Stimulated activated naive CD8-positive, alpha-beta T cell treated with anti-CD3 and anti-CD28 coated beads, Interleukin-15, amount 100 ng/mL, for 72 hours (primary cell): ENCODE measurements at places on chromosomes 5 and 9.

DNA sequence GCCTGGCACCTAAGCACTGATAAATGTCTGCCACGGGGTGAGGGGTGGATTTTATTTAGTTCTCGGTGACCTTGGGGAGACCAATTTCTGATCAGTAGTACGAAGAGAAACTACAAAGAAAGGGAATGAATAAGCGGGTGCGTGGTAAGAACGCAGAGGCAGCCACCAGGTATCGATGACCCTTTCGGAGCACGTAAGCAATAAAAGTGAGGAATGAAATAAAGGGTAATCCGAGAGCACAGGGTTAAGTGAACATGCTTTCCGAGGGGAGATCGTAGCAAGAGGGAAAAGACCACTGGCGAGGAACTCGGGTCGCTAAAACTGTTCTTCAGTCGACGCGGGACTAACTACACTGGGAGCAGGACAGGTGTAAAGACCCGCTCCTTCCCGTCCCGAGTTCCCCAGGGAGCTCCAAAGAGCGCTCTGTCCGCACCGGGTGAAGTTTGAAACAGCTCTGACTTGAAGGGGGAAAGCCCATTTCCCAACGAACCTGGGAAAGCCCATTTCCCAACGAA, 1.1 kb downstream of the ELOVL7 start:
- DNase-seq = no peak

GRCh38 chr9:81847181-81847915, 80.9 kb upstream of the SPATA31D4 start:
- DNase-seq = no peak

- DNase-seq = peak; percentile 30
Measured at GRCh38 chr9:124285903-124286291, 28.1 kb downstream of the NEK6 start.

- no peak for DNase-seq
Measured at GRCh38 chr5:43348207-43348606, 35.0 kb upstream of the HMGCS1 start.

GRCh38 chr5:168585119-168585856, 6.1 kb upstream of the PANK3 start:
- no peak for DNase-seq

GRCh38 chr5:124162767-124163532, 583.5 kb downstream of the ZNF608 start:
- no peak for DNase-seq

- no peak for DNase-seq
Measured at GRCh38 chr9:116230051-116230632, 76.6 kb downstream of the PAPPA start.

DNA sequence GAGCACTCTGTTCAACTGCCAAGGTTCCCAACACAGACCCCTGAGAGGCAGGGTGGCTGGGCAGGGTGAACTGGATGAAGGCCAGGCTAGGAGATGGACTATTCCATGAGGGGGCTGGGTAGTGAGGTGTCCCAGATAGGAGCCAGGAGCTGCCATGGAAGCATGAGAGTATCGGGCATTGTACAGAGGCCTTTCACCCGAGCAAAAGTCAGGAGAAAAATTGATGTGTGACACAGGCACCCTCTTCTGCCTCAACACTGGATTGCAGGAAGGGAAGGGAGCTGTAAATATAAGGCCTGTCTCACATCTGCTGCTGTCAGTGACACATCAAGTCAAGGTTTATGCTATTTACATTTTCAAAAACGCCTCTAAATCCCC, 74.6 kb downstream of the UBAP1 start:
- DNase-seq = no peak

DNA sequence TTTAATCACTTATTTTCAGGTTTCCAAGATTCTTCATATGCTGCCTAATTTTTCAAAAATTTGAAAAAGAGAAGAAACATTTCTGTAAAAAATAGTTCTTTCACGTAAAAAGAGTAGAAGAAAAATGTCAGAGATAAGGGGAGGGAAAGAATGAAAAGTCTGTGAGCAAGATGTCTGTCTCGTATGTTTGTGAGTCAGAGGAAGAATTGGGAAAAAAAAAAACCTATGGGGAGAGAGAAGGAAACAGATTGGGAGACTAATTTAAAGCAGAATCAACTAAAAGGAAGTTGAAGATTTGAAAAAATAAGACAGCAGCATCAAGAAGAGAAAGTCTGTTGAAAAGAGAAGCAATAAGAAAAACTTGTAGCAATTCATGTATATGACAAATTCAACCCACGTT, 456.3 kb downstream of the HINT1 start:
- no peak for DNase-seq

- no peak for DNase-seq
Measured at GRCh38 chr5:69295088-69295754, 37.4 kb downstream of the CCDC125 start.

DNA sequence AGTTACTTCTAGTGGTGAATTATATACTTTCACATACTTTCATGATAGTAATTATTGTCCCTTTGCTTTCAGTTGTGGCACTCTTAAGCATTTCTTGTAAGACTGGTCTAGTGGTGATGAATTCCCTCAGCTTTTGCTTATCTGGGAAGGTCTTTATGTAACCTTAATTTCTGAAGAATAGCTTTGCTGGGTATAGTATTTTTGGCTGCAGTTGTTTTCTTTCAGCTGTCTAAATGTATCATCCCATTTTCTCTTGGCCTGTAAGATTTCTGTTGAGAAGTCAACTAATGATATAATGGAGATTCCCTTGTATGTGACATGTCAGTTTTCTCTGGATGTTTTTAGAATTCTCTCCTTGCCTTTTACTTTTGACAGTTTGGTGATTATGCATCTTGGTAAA, 41.0 kb downstream of the TMEM38B start:
- DNase-seq = no peak

GRCh38 chr5:82817897-82818676, 259.1 kb downstream of the TMEM167A start:
- peak; percentile 14 for DNase-seq

DNA sequence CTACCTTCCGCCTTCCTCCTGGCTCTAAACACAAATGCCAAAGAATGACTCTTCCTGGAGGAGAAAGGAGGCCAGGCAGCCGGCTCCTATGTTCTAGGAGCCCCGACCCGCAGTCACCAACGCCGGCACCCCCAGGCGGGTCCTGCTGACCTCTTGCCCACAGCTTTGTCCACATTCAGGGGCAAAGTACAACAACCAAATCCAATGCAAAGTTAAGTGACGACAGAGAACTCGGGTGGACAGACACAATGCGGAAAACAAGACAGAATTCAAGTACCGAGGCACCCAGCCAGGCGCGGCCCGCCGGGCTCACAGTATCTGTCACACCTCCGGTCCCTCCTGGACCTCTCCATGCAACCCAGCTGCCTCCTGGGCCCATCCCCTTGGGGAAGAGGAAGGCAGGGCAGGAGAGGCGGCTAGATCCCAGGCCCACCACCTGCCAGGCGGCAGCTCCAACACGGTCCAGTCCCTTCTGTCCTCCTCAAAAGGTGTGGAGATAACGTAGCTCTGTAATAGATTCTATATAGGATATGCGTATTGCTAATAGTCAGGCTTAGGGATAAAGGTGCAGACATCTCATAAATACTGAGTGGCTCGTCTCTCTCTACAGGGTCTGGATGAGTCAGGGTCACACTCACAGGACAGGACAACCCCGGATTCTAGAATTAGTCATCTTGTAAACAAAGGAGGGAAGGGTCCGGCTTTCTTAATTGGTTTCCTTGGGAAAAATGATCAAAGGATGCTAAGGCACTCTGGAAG, 46.9 kb upstream of the UBAC1 start:
- DNase-seq = no peak

GRCh38 chr5:39750661-39751060, 325.9 kb upstream of the DAB2 start:
- DNase-seq = no peak

- no peak for DNase-seq
Measured at GRCh38 chr5:59097712-59098111, 514.8 kb downstream of the RAB3C start.

GRCh38 chr5:139657363-139658321, 9.5 kb downstream of the CXXC5 start:
- DNase-seq = no peak

GRCh38 chr5:176697934-176698538, 50.8 kb downstream of the TSPAN17 start:
- DNase-seq = no peak

GRCh38 chr9:135920973-135921585, 13.7 kb upstream of the CAMSAP1 start:
- no peak for DNase-seq

DNA sequence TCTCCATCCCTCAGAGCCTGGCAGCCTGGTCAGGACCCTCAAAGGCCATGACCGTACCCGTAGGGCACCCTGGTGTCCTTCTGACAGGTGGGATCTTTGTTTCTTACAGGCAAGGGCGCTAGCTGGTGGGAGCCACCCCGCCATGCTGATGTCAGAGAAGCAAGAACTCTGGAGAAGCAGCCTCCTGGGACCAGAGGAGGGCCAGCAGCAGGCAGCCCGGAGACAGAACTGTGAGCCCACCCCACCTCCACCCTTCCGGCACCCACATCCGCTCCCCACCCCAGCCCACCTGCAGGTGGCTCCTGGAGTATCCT, 42.2 kb upstream of the IL17B start:
- DNase-seq = no peak

- no peak for DNase-seq
Measured at GRCh38 chr5:143874312-143874711, 62.4 kb downstream of the HMHB1 start.

DNA sequence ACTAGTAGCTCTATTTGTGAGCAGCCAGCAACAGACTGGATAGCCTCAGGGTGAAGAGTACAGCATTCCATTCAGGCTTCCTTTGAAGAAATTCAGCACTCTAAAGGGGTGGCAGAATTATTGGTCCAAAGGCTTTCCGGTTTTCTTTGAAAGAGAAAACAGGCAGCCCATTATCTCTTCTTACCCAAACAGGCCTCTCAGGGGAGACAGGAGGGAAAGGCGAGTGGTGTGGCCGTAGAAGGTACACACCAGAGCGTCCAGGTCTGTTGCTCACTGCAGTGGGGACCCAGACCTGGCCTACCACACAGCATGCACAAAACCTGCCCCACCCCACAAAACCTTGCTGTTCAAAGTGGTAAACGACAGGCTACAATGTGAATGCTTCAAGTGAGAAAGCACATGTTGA, 83.3 kb downstream of the ZNF608 start:
- no peak for DNase-seq

GRCh38 chr5:107955321-107955720, 284.6 kb upstream of the EFNA5 start:
- no peak for DNase-seq

DNA sequence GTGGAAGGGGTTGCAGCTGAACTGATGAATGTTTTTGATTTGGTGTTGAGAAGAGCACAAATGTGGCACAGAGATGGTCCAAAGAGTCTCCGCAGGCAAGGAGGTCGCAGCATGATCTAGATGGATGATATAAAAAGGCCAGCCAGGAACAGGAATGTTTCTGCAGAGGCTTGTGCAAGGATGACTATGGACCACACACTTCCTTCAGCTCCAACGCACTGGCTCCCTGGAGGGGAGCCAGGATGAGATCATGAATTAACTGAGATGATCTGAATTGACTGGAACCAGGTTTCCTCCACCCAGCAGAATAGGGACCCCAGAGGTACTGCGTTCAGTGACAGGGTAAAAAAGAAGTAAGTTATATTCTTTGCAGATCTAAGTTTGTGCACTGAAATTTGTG, 89.0 kb downstream of the ARSB start:
- no peak for DNase-seq

GRCh38 chr9:110626101-110626829, 42.3 kb upstream of the MUSK start:
- peak; percentile 44 for DNase-seq

GRCh38 chr5:8807636-8808035, 738.2 kb downstream of the SEMA5A start:
- no peak for DNase-seq

GRCh38 chr9:22142671-22143070, 133.6 kb upstream of the CDKN2B start:
- no peak for DNase-seq

DNA sequence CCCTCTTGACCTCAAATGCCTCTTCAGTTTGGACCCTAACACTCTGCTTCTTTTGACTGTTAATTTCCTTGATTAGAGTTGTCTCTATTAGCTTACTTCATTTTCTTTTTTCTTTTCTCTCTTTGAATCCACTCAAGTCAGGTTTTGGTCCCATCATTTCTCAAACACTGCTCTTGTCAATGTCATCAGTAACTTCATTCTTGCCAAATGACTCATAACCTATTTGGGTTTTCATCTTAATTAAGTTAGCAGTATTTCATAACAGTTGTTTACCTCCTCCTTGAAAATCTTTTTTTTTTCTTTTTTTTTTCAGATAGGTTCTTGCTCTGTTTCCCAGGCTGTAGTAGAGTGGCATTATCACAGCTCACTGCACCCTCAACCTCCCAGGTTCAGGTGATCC, 119.6 kb downstream of the PARP8 start:
- no peak for DNase-seq

DNA sequence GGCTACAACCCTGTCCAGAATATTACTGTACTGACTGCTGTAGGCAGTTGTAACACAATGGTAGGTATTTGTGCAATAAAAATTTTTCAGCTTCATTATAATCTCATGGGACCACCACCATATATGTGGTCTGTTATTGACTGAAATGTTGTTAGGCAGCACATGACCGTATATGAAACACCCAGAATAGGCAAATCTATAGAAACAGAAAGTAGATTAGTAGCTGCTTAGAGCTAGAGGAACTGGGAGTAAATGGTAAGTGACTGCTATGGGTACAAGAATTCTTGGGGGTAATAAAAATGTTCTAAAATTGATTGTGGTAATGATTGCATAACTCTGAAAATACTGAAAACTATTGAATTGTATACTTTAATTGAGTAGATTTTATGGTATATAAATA, 185.7 kb downstream of the ESM1 start:
- DNase-seq = no peak

DNA sequence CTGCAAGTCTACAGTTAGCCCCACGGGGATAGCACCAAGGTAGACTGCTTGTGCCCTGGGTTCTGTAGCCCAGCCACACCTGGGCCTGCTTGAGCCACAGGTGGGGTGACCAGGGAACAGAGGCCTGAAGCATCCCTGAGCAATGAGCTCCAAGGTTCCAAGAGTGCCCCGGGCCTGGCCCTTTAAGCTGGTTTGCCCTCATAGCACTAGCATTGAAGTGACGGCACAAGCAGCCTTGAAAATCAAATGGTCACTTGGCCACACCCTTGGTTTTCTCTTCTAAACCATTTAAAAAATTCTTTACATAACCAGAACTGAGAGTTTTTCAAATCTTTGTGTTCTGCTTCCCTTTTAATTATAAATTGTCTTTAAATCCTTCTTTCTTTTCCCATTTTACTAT, 24.7 kb downstream of the FBXO10 start:
- no peak for DNase-seq

DNA sequence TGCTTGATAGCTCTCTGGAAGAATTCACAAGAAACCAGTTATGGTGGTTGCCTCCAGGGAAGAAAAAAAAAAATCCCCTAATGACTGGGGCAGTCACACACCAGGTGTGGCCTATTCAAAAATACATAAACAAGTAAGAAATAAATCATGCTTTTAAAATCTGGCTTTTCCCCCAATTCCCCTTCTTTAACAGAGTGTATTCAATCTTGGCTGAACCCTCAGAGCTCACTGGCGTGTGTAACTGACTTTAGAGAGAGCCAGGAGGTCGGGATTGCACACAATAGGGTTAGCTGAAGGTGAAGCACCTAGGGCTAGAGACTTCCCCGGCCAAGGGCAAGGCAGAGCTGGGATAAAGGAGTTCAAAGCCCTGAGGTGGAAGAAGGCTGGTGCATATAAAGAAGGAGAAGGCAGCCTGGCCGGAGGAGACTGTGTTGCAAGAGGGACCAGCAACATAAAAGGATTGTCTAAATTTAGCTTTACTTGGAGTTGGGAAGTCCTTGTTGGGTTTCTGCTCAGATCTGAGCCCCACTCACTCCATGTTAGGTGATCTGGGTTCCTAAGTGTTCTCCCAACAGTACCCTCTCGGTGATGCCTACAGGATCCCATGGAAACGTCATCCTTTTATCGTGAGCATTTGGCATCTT, 19.7 kb downstream of the FNBP1 start:
- DNase-seq = no peak
